ENCODE measurements at places on chromosomes 3 and 15. TPM values are rescaled to one million over a fixed set of nuclear protein-coding genes. Genes with fewer than 3 reads are reported as not detected.

GRCh38 chr15:74787251-74788041, 5.6 kb downstream of the CSK start:
- DNase-seq: no peak

Gene C2CD4B
- 1.1 TPM for polyA plus RNA-seq

Gene TMEM40
- polyA plus RNA-seq: 1.1 TPM

Gene TMEM158
- polyA plus RNA-seq: 8.1 TPM

All from right renal pelvis (tissue), 4 donors.